ENCODE measurements at places on chromosomes 13 and 19.

DNA sequence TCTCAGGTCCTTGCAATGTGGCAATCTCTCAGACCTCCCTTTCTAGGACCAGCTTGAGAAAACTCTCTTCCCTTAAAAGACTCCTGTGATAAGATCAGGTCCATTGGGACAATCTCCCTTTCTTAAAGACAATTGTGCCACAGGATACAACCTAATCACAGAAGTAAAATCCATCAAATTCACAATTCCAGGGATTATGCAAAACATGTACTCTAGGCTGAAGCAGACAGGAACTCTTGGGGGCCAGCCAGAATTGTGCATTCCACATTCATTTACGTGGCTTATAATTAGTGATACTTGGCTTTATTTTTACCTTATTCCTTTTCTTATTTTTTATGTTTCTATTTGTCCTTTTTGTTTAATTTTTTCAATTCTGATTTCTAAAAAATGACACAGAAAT lies 257.9 kb downstream of the KLF12 start:
- DNase-seq, result no peak

GRCh38 chr13:91331047-91331915 lies 16.2 kb upstream of the MIR17HG start:
- no peak for DNase-seq

- DNase-seq, result no peak
Measured at GRCh38 chr13:79646880-79647279, 165.9 kb downstream of the NDFIP2 start.

GRCh38 chr19:11942843-11943108 lies 17.9 kb downstream of the ZNF700 start:
- no peak for DNase-seq

DNA sequence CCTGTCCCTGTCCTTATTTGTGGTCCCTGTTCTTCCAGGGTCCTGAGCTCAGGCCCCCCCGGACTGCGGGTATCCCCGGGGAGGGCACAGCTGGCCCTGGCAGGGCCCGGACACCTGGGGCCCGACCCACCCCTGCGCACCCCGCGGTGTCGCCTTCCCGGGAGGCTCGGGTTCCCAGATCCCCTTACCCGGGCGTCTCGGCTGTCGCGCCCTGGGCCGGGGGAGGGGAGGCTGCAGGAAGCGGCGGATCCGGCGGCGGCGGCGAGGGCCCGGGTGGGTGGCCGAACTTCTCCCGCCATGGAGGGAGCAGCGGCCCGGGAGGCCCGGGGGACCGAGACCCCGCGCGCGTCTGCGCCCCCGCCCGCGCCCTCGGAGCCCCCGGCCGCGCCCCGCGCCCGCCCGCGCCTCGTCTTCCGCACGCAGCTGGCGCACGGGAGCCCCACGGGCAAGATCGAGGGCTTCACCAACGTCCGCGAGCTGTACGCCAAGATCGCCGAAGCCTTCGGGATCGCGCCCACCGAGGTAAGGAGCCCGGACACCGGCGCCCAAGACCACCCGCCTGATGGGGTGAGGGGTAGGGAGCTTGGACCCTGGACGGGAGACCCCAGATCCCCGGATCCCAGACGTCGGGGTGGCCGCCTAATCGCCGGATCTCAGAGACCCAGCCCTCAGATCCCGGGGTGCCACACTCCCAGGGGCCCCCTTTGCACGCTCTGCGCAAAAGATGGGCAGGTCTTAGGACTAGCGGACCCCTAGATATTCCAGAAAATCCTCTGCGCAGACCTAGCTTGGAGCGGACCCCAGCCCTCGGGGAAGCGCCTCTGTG lies at the start of gene GIPC3:
Gene GIPC3 (plus strand): TSS at position 178 of the 826 bp plus-strand sequence. CDS start 120 bp downstream, at position 298.
- DNase-seq, result no peak

DNA sequence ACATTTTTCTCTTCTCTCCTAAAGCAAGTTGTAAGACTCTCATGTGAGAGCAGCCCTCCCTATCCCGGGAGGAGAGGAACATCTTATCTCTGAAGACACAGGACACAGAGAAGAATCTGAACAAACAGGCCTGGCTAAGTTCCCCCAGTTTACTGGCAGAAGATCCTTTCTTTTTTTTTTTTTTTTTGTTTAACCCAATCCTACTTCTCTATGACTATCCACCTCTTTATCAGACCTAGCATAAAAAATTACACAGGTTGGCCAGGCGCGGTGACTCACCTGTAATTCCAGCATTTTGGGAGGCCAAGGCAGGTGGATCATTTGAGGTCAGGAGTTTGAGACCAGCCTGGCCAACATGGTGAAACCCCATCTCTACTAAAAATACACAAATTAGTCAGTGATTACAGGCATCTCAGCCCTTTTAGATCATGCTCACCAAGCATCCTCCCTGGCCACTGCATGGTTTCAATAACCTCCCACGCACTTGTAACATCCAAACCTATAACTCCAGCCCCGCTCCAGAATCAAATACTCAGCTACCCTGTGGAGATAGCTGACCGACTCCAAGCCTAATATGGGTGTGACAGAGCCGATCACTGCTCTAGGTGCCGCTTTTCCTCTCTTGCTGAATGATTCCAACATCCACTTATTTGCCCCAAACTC lies 27.3 kb upstream of the MUC16 start:
- no peak for DNase-seq

DNA sequence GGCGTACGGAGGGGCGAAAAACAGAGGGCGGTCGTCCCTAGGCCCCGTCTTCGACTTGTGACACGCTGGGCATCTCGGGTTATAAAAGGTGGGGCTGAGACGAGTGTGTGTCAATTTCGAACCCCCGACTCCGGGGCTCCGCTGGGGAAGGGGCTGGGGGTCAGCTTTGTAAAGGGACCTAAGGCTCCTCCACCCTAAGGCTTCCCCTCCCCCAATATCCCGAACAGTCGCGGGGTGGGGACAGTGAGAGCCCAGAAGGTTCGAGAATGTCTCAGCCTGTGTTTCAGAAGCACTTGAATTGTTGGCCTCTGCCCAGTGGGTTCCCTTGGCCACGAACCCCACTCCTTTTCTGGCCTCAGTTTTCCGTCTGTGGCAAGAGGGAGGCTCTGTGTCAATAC lies 450 bp downstream of the SELENOW start:
- DNase-seq, result no peak

DNA sequence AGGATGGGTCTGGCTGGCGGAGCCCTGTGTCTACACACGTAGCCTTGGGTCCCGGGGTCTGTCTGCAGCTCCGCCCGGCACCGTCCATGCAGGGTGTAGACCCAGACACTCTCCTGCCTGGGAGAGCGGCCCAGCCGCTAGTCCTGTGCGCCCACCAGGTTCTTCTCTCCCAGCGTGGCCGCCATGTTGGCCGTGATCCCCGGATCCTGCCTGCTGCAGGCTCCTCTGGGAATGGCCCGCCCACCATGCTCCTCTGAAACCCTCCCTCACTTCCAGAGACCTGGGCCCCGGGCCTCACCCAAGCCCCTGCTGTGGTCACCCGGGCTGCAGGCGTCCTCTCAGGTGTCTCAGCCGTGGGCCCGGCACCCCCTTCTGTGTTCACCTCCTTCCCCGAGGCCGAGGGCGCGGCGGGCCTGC lies 57.7 kb upstream of the MCF2L start:
- no peak for DNase-seq

DNA sequence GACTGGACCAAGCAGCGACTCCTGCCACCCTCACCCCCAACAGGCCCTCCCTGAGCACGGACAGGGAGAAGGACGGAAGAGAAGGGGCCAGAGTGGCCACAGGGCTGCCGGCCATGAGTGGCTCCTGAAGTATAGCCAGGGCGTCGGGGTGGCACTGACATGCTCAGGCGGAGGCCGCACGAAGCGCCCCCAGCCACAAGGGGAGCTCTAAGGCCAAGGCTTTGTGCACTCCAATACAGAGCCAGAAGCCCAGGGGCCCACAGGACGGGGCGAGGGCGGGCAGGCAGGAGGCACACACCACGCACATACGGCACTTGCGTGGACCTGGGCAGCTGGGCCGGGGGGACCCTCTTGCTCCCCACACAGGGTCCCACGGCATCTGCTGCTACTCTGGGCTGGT lies 52.0 kb downstream of the KLF2 start:
- DNase-seq, result peak; percentile 36

GRCh38 chr13:48642061-48642460 lies 11.7 kb upstream of the CYSLTR2 start:
- no peak for DNase-seq

DNA sequence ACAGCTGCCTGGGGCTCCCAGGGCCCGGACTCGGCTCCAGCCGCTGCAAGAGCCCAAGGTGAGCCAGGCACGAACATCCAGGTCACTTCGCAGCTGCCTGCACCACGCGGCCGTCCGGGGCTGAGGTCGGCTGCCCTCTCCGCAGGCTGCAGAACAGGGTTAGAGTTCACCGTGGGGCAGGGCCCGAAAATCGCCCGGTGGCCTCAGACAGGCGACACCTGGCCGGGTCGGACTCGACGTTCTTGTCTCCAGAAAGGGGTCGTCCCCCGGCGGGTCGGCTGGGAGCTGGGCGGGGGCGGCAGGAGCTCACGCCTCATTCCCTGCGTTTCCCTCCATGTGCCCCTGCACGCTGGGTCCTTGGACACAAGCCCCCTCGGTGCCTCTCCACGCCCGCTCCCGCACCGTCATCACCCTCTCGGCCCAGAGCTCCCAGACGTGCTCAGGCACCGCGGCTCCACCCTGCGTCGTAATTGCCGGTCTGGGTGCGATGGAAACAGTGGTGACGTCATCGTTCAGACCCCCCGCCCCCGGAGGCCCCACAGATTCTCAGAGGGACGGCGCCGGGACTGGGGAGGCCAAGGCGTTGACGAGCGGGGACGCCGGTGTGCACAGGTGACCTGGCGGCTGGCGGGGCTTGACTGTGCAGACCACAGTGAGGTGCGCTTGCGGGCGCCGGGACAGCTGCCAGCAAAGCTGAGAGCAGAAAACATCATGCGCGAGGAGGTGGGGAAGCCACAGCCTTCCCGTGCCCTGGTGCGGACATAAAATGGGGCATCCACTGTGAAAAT lies 4.0 kb upstream of the GRIN3B start:
- DNase-seq, result peak; percentile 48

DNA sequence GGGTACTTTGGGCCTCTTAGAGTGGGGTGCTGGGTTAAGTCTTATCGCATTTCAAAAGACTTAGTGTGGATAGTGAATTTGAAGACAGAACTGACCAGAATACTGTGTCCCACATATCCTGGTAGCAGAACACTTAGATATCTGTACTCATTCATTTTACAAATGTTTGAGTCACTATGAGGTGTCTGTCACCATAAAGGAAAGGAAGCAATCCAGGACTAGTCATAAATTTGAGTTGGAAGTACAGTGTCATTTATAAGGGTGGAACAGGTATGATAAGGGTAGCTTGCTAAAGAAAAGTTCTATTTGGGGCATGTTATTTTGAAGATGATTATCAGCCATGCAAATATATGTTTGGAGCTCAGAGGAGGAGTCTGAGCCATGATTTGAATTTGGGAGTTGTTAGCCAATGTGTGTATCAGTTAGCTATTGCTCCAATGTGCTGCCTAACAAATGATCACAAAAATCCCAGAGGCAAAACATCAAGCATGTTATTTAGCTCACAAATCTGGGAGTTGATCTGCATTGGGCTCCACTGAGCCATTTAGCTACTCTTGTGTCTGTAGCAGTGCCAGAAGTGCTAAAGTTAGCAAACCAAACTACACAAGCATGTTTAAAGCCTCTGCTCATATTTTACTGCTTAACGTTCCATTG lies 20.3 kb downstream of the ZNF699 start:
- DNase-seq, result no peak

- no peak for DNase-seq
Measured at GRCh38 chr19:28968721-28969120, 244.2 kb downstream of the UQCRFS1 start.

Data from stimulated activated CD8-positive, alpha-beta memory T cell treated with anti-CD3 and anti-CD28 coated beads, Interleukin-2, amount 100 ng/mL, for 48 hours (primary cell).